Body of pancreas (tissue), 4 donors: ENCODE measurements at places on chromosomes 16 and 17. TPM values are rescaled to one million over a fixed set of nuclear protein-coding genes. Genes with fewer than 3 reads are reported as not detected.

DNA sequence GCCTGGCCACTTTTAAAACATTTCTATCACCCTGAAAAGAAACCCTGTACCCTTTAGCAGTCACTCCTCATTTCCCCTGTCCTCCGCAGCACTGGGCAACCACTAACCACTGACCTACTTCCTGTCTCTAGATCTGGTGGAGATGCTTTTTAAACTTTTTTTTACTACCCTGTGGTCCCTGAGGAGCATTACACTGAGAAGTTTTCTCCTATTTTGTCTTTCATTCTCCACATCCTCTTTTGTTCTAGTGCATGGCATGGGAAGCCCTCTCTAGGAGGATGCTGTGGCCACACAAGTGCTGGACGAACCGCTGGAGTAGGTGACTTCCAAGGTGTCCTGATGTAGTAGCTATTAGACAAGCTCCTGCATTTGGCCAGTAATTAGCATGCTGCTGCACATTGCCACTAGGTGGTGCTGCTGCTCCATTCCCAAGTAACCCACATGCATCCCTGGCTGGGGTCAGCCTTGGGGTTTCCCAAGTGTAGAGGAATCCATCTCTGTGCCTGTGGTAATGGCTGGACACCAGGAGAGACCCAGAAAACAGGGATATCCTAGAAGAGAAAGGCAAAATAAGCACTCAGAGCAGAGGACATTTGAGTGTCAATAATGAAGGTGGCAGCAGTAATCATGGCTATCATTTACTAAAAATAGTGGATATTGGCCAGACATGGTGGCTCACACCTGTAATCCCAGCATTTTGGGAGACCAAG, 143.8 kb upstream of the CRHR1 start:
- no peaks in the 10 kb centered on the region for H3K27me3 ChIP-seq
- peaks cover 6% of the 10 kb centered on the region for H3K36me3 ChIP-seq
- no peak overlapping the region for H3K4me3 ChIP-seq
- H3K4me1 ChIP-seq, result no peaks in the 10 kb centered on the region

GRCh38 chr16:75114179-75114945, 2.2 kb downstream of the LDHD start:
- no peak for DNase-seq
- no peak overlapping the region for H3K27ac ChIP-seq
- H3K4me3 ChIP-seq, result no peak overlapping the region
- H3K27me3 ChIP-seq, result no peaks in the 10 kb centered on the region
- no peaks in the 10 kb centered on the region for H3K36me3 ChIP-seq
- peaks cover 43% of the 10 kb centered on the region for H3K4me1 ChIP-seq

KRTAP1-5 gene
- total RNA-seq, result not detected

ADGRG1 gene
- total RNA-seq, result 53.7 TPM
